ENCODE measurements at places on chromosomes 16 and 17.

DNA sequence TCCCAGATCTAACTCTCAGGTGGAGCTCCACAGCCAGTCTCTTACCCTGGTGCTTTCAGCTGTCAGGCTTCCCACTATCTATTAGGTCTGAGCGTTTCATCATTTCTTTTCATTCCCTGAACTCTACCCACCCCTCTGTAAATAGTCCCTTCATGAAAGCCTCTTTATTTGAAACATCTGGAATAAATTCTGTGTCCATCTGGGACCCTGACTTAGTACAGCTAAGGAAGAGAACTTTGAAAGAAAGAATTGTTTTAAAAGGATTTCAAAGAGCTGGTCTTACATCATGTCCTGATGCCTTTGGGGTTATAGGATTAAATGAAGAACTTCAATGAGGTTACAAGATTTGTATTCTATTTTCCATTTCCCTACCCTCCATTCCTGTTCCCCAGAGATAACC, 388.5 kb upstream of the CA10 start:
- no peak for DNase-seq

DNA sequence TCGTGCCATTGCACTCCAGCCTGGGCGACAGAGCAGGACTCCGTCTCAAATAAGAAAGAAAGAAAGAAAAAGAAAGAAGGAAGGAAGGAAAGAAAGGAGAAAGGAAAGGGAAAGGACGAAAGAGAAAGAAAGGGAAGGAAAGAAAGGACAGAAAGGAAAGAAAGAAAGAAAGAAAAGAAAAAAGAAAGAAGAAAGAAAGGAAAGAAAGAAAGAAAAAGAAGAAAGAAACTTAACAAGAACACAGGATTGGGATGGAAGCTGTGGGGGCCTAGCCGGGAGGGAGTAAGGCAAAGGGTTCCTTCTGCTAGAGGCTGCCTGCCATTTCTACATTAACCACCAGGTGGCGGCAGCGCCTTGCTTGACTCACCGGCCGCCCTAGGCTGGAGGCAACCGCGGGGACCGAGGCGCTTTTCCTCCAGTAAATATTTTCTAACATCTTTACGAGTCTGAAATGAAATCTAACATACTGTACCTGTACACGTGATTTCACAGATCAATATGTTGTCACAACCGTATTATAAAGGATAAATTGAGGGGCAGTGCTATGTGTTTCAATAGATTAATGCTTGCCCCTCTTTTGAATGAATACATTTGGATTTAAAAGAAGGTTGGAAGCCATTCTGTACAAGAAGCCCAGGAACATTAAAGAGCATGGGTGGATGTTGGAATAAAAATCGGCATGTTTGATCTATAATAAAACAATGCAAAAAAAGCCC, 6.1 kb downstream of the GJD3 start:
- peak; percentile 90 for DNase-seq

DNA sequence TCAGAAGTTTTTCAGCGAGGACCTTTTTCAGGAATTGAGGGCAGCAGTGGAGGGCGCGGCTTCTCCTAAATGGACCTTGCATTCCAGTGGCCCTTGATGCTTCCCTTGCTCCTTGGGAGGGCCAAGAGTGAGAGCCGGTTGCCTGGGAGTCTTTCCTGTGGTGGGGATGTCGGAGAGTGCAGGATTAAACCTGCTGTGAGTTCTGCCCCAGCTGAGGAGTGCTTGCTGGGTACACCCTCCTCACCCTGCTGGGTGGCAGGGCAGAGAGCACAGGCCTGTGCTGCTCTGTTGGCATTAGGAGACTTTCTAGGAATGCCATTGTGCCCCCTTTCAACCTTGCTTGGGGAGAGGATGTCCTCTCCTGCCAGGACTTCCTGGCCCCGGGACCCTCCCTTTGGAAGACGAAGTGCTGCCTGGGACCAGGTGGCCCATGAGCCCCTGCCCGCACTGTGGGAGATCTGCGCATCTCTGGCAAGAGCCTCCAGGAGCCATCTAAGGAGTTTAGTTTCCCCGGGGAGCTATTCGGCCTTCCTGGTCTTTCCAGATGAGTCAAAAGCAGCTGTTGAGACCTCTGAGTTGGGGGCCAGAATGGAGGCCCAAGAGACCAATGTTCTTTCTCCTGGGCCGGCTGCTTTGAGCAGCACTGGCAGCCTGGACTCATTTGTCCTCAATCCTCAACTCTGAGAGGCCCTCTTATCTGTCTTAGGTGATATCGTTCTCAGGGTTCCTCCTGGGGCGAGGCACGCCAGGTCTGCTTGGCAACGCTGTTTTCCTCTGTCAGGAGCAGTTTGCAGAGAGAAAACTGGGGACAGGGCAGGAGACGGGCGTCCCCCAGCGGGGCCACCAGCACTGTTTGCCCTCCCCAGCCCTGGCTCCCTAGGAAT, 5.6 kb downstream of the LLGL2 start:
- DNase-seq = no peak

GRCh38 chr17:78990349-78991016, 10.8 kb upstream of the LGALS3BP start:
- peak; percentile 1 for DNase-seq

DNA sequence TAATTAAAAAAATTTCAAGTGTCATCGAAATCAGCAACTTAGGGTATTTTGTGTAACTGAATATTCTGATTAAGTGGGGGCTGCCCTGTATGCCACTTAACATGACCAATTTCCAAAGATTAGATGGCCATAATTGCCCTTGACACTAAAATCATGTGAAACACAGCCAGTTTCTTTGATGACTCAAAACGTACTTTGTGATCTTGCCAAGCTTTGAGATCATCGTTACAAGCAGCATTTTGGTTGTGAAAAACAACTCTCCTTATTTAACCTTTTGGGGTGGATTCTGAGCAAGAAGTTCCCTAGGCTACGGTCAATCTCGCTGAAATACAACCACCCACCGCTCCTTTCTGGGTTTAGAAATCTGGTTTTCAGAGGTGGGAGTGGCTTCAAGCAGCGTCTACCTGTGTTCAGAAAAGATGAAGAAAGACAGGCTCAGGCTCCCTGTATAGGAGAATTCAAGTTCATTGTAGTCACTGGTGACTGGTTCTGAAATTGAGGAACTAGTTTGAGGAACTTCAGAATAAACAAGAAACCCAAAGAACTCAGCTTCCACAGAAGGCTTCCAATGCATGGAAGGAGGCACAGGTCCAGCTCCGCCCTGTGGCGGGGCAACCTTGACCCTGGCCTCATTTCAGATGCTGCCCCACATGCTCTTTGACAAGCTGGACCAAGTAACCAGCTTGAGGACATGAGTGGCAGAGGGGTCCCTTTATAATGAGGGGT, 9.4 kb downstream of the MAP3K14 start:
- DNase-seq = no peak

GRCh38 chr16:1676661-1677060, 1.4 kb upstream of the JPT2 start:
- DNase-seq = no peak

DNA sequence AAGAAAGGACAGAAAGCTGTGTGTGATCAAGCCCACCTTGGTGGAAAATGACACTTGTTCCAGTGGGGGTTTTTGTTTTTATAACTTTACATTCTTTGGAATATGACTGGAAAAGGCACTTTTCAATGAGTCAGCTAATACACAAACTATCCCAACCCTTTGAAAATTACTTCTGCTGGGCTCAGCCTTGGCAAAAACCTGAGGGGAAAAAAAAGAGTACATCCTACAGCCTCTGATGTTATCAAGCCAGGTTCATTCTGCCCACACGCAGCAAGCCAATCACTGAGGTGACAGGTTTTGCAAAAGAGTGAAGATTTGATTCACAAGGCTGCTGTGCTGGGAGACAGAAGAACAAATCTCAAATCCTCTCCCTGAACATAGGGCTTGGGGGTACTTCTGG, 484.5 kb upstream of the ERCC4 start:
- no peak for DNase-seq

DNA sequence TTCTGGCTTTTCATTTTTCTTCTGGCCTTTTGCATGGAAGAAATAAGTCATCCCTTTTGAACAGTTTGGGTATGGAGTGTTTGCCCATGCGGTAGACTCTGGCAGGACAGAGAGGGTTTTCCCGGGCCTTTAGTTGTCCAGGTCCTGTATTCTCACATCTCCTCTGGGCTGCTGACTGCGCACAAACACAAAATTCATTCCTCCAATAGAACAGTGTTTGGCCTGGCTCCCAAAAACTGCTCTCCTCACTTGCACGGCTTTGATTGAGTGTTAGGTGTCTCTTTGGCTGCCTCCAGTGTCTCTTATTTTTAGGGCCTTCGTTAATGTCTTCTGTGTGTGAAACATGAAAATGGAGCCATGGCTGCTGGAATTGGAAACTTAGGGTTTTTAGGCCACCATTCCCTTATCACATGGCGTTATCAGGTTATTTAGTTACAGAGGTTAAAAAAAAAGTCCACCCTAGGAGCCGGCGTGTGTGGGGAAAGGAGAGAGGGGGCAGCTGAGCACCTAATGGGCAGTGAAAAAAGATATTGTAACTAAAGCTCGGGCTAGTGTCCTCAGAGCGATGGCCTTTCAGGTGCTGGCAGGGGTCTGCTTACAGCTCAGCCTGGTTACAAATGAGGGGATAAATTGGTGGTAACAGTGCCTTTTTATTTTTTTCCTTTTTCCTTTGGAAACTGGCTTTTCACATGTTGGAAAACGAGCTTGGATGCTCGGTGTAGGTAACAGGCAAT, 47.3 kb downstream of the PRKCA start:
- no peak for DNase-seq

- no peak for DNase-seq
Observed at GRCh38 chr17:55414983-55415382, 6.7 kb downstream of the MMD start.

- DNase-seq = no peak
Observed at GRCh38 chr16:29903590-29903989, 3.3 kb downstream of the ASPHD1 start.

DNA sequence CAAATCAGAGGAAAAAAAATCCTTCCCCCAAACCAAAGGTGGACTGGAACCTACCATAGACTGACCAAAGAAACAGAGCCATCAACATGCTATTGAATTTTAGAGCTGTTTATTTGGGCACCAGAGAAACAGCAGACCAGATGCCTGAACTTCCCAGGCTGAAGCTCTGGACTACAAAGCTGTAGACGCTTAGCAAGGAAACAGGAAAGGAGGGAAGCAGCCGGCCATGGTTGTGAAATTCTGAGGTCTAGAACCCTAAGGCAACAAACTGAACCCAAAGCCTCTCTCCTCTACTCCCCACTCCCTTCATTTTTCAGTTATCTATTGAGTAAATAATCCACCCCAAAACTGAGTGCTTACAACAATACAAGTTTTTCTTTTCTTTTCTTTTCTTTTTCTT, 45.4 kb upstream of the MEIOC start:
- DNase-seq = no peak

DNA sequence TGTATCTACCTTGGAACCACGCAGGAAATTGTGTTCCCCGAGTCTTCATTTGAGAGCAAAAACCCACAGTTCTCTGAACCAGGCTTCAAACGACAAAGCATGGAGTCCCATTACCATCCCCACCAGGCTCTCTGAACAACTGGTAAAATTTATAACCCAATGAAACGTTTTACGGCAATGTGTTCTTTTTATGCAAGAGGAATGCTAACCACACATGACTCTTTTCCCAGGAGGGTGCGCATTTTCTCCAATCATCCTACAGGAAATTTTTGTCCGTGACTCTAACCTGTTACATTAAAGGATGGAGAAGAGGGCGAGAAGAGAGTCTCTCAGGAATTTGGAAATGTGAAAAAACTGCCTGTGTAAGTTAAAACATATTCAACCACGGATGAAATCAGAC, 17.8 kb downstream of the STX8 start:
- DNase-seq = no peak

DNA sequence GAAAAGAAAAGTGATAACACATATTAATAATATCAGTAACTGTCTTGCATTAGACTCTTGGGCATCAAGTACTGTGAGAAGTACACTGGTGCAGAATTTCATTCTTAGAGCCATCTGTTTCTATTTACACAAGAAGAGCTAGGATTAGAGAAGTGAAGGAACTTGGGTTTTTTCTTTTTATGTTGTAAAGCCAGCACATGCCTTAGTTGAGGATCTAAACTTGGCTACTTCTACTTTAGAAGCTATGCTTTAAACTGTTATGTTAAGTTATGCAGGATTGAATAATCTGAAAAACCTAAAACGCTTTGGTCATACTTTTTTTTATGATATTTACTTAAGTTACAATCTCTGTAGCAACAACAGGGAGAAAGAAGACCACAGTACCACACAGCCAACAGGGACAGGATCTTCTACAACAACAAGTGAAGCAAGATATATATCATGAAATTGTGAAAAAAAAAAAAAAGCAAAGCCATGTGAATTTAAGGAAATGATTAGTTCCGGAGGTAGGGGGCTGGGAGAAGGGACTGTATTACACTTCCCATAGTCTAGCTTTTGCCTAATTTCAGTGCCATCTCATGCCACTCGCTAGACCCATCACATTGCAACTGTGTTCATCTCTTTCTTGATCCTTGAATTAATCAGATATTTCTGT, 305.1 kb upstream of the GOT2 start:
- no peak for DNase-seq

DNA sequence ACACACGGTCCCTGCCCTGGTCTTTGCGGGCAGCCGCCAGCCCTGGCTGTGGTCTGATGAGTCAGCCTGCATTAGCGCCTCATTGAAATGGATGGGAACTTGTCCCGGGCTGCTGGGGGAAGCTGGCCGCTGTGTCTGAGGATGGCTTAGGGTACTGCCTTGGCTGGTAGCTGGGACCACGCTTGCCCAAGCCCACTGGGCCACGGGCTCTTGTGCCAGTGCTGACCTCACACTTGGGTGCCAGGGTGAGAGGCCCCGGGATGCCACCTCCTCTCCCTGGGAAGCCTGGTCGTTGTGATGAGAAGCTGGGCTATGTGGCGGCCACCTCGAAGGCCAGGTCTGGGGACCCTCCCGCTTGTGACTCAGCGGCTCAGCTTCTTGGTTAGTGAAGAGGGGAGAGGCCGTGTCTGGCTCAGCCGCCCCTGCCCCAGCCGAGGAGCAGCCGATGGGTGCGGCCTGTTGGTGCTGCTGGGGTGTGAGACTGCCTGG, 10.7 kb downstream of the CACNA1H start:
- DNase-seq = no peak

DNA sequence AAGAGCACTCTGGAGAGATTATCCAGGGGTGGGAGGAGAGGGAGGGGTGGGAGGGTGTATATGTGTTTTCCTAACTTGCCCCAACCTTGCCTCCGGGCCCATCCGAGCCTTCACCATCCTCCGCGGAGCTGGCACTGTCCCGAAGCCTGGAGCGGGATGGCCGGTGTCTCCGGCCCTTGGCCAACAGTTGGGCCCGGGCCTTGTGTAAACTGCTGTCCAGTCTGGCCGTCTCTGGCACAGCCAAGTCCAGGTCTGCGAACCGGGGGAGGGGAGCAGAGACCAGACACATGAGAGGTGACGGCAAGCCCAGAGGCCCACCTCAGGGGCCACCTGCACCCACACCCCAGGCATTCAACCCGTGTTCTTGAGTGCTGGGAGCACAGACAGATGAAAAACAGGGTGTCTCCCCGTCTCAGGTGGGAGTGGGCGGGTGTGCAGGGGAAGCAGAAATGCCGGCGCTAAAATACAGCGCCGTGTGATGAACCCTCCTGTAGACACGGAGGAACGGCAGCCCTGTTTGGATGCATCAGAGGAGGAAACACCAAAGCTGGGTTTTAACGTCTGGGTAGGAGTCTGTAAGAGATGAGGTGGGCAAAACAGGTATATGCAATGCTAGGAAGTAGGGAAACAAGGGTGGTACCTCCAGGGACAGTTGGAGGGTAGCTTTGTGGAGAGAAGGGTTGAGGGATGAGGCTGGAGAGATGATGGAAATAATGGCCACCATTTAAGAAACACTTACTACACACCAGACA, 11.7 kb downstream of the SAMD14 start:
- no peak for DNase-seq

Data from GM12891 (cell line).